ENCODE measurements at places on chromosomes 1 and 21.

GRCh38 chr1:182120411-182121258 lies 59.1 kb upstream of the ZNF648 start:
- DNase-seq, result no peak

DNA sequence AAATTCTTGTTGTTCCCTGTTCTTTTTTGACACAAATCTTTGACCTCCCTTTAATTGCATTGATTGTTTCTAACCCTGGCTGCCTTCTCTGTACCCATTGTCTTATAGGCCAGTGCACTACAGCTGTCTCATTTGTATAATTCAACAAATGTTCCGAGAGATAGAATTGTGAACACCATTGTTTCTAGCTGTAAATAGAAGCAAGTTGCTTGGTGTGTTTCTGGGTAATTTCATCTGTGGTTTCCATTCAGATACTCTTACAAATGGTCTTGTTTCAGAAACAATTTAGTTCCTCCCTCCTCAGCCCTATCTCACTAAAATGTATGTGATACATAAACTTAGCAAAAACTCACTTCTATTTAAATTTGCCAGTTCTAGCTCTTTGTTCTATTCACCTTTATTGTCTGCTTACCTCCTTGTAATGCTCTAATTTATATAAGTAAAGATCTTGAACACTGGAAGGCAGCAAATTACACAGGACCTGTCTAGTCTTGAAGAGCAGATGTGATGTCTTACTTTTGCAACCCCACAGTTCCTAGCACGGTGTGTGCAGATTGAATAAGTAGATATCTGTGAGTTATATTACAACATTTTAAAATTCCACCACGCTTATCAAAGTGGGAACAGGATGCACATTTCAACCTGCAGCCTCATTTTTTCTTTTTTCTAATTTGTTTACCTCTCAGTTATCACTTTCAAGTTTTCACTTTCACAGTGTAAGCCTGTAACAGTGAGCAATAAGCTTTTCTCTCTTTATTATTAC lies 515.6 kb upstream of the ZP4 start:
- DNase-seq, result no peak

- DNase-seq, result no peak
These were observed 169.5 kb downstream of the NPHP4 start for GRCh38 chr1:5822726-5823125.

- DNase-seq, result no peak
These were observed 177.7 kb downstream of the URB2 start for GRCh38 chr1:229803626-229804217.

DNA sequence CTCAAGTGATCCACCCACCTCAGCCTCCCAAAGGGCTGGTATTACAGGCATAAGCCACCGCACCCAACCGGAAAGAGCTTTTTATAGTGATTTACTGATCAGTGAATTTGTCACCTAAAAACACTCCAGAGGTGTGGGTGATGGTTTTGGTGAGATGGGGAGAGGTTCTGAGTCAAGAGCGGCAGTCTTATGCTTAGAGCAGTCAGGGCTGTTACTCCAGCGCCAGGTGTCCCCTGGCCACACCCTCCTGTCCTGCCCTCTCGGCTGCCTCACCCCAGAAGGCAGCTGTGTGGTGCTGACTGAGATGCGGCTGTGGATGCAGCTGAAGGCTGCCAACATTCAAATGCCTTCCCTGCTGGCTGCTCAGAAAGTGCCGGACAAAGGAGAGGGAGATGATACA lies 94.5 kb upstream of the LPGAT1 start:
- DNase-seq, result no peak

- DNase-seq, result no peak
These were observed 103.5 kb downstream of the NPHP4 start for GRCh38 chr1:5888606-5889211.

DNA sequence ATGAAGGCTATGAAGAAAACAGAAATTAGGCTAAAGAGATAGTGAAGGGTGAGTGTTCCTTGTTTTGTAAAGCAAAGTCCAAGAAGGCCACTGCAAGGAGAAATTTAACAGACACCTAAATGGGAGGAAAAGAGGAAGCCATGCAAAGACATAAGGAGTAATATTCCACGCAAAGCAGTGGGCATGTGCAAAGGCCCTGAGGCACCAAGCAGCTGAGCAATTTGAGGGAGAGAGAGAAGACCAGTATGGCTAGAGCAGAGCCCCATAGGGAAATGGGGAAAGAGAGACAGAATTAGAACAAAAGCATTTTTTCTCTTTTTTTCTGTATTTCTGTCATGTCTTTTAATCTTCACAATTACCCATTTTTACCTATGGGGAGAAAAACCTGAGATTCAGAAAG lies 154.1 kb downstream of the TPR start:
- DNase-seq, result no peak

DNA sequence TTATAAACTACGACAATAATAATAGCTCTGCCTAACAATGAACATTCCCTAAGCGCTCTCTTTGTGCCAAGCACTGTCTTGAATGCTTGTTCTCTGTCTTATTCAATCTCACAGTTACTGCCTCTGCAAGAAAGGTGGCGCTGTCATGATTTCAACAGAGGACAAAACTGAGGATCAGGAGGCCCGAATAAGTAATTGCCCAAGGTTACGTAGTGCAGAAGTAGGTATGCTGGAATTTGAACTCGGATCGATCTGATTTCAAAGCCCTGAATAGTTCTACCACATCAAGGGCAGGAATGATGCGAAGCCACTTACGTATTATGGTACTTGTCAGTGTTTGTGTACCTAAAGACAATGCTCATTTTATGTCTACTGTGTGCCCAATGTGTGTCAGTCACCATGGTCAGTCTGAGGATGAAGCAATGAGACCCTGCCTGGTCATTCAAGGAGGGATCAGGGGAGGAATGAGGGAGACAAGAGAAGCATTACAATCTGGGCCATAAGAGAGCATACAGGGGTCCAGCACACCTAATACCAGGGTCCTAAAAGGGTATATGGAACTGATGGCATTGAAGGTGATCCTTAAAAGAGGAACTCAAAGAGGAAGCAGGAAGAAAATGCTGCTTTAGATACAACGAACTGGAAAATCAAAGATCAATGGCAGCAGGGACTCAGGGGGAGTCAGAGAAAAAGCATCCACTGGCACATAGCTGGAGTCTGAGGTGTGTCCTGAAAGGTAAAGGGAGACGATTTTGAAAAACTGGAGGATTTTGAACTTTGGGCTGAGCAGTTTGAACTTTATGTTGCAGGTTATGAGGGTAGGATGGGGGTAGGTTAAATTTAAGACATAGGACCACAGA lies 389.2 kb downstream of the PLPP3 start:
- DNase-seq, result no peak

GRCh38 chr21:41578716-41579115 lies 70.8 kb upstream of the TMPRSS2 start:
- no peak for DNase-seq

All from bone marrow (tissue), 2 donors.